ENCODE measurements at places on chromosomes 1 and 21.

GRCh38 chr1:226948996-226949395, 8.9 kb downstream of the COQ8A start:
- no peak for DNase-seq

- DNase-seq = no peak
Measured at GRCh38 chr1:162530307-162530987, 31.1 kb upstream of the UAP1 start.

DNA sequence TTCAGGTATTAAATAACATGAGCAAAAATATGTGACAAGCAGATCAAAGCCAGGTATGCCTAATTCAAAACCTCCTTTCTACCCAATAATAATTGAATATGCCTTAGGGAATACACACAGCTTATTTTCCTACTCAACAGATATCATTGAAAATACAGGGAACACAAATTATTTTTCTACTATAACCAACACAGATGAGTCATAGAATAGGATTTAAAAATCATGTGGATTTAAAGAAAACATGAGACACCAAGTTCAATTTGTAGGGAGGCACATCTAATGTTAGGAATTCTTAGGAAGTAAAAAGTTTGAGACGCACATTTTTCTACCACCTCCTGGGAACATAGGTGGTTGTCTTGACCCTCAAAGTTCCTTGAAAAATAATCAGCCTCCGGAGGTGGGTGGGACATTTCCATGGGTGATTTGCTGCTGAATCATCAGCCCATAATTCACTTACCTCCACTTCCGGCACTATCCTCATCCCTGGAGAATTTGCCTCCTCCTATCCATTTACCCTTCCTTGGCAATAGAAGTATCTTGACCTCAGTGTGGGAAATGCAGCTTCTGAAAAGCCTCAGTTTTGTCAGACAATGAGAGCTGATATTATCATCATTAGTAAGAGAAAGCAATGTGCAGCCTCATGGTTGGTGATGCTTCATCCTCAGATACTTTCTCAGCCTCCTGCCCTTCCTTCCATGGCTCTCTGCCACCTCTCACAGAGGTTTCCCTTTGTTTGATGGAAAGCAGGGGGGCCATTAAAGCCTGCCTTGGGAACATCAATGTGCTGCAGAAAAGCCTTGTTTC, 33.5 kb upstream of the RGS4 start:
- DNase-seq = no peak

- no peak for DNase-seq
Measured at GRCh38 chr1:1221887-1222574, 8.1 kb upstream of the TNFRSF4 start.

GRCh38 chr1:225863167-225863566, 19.0 kb downstream of the TMEM63A start:
- DNase-seq = no peak

- DNase-seq = no peak
Measured at GRCh38 chr21:41361786-41362604, at the start of gene MX2. Gene MX2 (plus strand): TSS chr21:41362027. CDS start chr21:41376907, 14,880 bp downstream.

- DNase-seq = no peak
Measured at GRCh38 chr1:226565476-226565875, 16.9 kb downstream of the STUM start.

- no peak for DNase-seq
Measured at GRCh38 chr1:70818401-70818800, 229.2 kb downstream of the PTGER3 start.
